Stimulated activated CD4-positive, alpha-beta T cell treated with anti-CD3 and anti-CD28 coated beads, Interleukin-1b, Interleukin-23, amount 100 ng/mL, for 24 hours (primary cell): ENCODE measurements at places on chromosomes 5 and 9.

DNA sequence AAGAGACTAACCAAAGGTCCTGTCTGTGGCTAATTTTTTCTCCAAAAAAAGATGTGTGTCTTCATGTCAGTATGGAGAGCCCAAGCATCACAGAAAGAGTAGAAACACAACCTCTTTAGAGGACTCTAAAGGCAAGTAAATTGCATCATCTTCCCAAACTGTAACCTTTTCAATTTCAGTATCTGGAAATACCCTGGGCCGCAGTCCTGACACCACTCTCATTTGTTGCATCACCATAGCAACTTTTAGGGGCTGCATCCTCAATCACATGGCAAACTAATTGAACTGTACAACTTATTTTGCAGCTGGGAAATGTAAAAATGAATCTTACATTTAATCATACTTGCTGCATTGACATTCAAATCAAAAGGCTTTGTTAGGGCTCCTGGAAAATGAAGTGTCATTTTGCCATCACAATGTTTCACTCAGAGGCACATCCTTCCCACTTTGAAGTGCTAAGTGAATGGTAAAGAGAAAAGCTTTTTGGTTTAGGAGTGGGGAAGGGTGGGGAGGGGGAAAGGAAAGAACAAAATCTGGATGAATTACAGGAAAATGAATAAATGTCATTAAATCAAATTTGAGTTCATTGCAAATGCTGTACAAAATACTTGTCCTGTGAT lies 60.6 kb upstream of the GRIA1 start:
- no peak for DNase-seq

DNA sequence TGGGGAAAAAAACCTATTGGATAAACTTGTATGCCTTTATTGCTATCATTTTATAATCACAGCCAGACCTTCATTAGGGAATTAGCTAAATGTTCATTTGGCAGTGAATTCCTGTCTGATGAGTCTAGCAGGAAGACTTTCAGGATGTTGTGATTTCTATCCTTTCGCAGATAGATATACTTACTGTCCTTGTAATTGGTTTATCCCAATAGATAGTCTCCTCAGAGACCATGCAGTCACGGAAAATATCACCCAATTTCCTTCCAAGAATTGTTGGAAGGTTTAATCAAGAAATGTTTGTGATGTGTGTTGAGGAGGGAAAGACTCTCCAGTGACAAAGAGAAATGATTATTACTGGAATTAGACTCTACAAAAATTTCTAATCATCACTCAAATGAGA lies 1937.9 kb upstream of the WWC1 start:
- DNase-seq: no peak

- DNase-seq: no peak
Measured at GRCh38 chr5:23461576-23461975, 45.8 kb upstream of the PRDM9 start.

- DNase-seq: no peak
Measured at GRCh38 chr5:142491679-142492078, 166.9 kb upstream of the SPRY4 start.

DNA sequence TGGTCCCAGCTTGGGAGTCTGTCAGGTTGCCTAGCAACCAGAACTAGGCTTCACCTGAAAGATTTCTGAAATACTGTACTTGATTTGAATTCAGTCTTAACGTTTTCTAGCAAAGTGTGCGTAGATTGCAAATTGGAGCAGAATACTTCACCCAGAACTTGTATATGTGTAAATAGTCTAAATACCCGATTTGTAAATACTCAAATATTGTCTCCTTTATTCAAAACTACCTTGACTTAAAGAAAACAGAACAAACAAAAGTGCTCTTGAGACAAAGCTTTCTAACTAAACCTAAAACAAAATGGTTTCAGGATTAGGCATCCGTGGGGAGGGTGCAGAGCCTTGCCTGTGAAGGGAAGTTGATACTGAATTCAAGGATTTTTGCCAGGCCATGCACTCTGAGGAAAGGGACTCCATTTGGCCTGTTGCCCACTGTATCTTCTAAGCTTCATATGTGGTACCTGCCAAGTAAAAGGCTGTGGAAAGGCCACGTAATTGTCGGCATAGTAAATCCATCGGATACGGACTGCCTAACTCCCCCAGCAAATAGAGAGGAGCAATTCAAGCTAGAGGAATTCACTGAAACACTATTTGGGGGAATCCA lies 744 bp upstream of the HMGCS1 start:
- no peak for DNase-seq

GRCh38 chr9:131672451-131672850 lies 67.4 kb downstream of the RAPGEF1 start:
- no peak for DNase-seq

- DNase-seq: no peak
Measured at GRCh38 chr9:33877727-33878489, 60.9 kb downstream of the UBE2R2 start.

DNA sequence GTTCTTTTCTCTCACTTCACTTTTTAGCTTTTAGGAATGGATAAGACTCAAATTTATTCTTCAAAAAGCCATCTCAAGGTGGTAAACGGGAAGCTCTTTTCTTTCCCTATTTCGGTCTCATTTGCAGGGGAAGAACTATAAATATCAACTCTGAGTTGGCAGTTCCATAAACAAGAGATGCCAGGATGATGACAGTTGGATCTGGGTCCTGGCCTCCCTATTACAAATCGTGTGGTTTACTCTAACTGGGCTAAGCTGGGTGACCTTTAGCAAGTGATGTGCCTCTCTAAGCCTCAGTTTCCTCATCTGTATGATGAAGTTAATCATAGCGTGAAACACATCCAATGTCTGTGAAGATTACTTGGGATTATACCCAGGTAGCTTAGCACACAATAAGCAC lies 44.2 kb downstream of the TLE4 start:
- no peak for DNase-seq

GRCh38 chr5:38364825-38365224 lies 106.5 kb downstream of the EGFLAM start:
- no peak for DNase-seq

DNA sequence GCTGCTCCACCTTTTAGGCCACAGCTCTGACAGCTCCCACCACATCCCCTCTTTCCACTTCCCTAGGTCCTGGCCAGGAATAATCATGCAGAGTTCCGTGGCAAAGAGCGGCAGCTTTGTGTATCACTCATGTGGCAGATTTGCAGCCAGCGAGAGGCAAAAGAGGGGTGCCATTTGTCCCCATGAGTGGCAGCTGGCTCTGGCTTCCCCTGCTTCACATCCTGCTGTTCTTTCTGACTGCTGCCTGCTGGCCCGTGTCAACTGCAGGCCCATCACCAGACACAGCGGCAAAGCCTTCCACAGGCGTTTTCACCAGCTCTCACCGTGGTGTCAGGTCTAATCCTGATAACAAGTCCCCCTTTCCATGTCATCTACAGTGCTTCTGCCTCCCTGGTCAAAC lies 430.6 kb upstream of the DAP start:
- no peak for DNase-seq

DNA sequence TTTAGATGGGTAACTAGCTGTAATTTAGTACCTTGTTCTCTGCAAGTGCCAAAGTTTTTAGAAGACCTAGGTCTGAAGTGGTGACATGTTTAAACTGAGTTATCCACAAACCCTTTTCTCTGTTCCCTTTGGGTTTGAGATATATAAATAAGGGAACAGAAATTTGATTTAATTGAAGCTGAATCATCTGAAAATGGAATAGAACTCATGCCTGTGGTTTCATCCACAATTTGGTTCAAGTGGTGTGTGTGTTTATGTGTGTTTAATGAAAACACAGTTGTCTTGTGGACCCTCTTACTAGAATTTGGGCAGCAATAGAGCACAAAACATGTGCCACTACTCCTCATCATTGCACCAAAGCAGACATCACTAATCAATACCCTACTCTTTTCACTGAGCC lies 216.9 kb downstream of the GLIS3 start:
- DNase-seq: no peak

DNA sequence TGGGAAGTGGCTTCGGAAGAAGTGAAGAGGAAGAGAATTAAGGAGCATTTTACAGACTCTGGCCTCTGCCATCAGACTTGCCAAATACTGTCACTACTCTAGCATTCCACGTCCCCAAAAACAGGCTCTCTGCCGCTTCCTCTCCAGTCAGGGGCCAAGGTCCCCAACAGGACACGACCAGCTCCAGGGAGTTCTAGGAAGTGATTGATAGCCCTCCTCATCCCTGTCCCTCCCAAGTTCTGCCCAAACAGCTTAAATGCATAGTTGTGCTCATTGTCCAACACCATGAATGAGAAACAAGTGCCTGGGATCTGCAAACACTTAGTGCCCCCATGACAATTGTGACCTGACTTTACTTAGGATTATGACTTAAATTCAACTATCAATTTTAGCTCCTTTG lies 96.5 kb downstream of the MED10 start:
- DNase-seq: no peak

DNA sequence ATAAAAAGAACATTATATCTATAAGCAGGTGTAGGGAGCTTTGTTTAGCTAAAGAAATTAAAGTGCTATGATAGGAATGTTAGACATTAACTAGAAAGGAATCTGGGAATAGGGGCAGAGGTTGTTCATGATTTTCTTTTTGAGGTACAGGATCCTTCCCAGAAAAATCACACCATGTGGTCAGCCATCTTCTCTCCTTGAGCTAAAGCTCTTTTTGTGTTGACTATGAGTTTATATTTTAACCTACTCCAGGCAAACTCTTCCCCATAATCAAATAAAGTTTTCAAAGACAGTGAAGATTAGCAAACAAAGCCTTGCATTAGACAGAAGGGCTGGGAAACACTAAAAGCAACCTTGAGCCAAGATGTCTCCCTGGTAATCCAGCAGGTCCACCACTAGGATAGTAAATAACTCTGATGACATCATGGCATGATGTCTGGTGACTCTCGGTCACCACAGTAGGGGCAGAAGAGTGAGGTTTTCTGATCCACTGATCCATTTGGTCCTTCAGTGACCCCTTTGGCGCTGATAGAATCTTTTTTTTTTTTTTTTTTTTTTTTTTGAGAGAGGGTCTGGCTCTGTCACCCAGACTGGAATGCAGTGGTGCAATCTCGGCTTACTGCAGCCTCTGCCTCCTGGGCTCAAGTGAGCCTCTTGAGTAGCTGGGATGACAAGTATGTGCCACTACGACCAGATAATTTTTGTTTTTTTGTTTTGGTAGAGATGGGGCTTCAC lies 30.6 kb upstream of the IL6ST start:
- no peak for DNase-seq

- DNase-seq: no peak
Measured at GRCh38 chr5:18114151-18114757, 480.0 kb downstream of the TAF11L14 start.

DNA sequence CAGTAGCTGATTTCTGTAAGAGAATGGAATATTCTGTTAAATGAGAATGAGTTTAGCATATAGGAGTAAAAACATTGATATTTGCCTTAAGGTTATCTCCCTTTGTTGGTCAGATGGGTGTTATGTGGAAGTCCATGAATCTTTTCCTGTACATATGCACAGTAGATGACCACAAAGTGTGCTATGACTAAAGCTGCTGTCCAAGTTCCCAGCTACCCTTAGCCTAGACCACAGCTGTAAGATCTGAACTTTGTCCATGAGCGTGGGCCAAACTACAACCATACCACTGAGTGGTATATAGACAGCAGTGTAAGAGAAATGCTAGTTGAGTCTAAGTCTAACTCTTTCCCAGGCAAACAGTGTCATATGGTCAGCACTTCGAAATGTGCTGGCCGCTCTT lies 48.8 kb downstream of the CD180 start:
- no peak for DNase-seq

- DNase-seq: no peak
Measured at GRCh38 chr9:123615381-123615780, 259.4 kb downstream of the CRB2 start.

GRCh38 chr5:9686216-9686615 lies 56.1 kb upstream of the TAS2R1 start:
- no peak for DNase-seq

DNA sequence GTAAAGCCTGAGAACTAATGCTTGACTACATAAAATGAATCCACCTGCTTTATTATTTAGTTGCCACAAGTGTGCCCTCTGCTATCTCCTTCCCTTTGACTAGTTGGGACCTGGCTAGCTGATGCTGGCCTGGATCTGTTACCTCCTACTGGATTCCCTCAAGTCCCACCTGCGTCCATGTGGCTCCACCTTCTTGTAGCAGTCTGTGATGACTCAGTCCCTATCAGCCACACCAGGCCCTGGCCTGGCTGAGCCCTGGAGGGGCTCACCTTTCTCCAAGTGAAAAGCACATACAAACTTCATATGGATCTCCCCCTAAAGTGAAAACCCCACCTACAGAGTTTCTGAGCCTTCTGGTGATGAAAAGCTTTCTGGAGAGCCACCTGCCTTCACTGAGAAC lies 611.4 kb downstream of the SEMA5A start:
- DNase-seq: no peak
